NCI-H69 (cell line): ENCODE measurements at places on chromosomes 7 and 10.
A peak's percentile ranks its signal among the peaks of the same experiment; 100 is the strongest.

DNA sequence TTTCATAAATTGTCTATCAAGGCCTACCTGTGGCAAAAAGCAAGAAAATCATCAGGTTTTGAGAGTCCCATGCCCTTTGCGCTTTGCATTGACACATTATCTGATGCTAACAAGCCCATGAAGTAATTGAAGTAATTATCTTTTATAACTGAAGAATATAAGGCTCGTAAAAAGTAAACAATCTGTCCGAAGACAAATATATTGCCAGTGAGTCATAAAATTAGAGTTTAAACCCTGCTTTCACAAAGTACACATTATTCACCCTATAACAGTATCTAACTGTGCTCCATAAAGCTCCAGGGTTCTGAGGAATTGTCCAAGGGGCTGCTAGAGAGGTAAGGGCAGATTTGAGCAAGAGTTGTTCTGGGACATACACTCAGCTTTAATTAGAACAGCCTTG lies 102.3 kb upstream of the PPP1R3A start:
- peak; percentile 95 for DNase-seq

GRCh38 chr7:130566168-130566897 lies 74.4 kb downstream of the MEST start:
- no peak for DNase-seq

DNA sequence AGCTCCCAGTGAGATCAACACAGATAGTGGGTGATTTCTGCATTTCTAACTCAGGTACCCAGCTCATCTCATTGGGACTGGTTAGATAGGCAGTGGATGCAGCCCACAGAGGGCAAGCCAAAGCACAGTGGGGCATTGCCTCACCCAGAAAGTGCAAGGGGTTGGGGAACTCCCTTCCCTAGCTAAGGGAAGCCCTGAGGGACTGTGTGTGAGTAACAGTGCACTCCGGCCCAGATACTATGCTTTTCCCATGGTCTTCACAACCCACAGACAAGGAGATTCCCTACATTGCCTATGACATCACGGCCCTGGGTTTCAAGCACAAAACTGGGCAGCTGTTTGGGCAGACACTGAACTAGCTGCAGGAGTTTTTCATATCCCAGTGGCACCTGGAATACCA lies 62.8 kb downstream of the PPP1R3A start:
- DNase-seq = no peak

- DNase-seq = no peak
Measured at GRCh38 chr7:128948312-128948973, 10.7 kb downstream of the IRF5 start.

DNA sequence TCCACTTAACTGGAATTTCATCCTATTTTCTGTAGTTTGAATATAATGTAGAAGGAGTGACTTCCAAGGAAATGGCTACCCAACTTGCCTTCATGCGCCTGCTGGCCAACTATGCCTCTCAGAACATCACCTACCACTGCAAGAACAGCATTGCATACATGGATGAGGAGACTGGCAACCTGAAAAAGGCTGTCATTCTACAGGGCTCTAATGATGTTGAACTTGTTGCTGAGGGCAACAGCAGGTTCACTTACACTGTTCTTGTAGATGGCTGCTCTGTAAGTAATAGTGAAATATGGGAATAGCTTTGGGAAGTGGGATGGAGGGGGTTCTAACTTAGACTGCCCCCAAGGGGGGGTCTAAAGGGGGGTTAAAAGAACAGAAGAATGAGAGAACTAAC lies 34.5 kb downstream of the COL1A2 start:
- no peak for DNase-seq

DNA sequence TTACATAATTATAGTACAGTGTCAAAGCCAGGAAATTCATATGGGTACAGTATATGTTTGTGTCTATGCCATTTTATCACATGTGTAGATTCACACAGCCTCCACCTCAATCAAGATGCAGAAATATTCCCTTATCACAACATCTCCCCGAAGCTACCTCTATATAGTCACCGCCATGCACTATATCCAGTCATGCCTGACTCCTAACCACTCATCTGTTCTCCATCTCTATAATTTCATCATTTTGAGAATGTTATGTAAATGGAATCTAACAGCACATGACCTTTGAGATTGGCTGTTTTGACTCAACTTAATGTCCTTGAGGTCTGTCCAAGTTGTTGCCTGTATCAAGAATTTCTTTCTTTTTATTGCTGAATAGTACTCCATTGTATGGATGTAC lies 22.3 kb upstream of the SLC25A13 start:
- peak; percentile 43 for DNase-seq

GRCh38 chr7:138838166-138838565 lies 40.2 kb upstream of the ATP6V0A4 start:
- peak; percentile 47 for DNase-seq

GRCh38 chr7:156529956-156530355 lies 110.6 kb upstream of the RNF32 start:
- DNase-seq = no peak

DNA sequence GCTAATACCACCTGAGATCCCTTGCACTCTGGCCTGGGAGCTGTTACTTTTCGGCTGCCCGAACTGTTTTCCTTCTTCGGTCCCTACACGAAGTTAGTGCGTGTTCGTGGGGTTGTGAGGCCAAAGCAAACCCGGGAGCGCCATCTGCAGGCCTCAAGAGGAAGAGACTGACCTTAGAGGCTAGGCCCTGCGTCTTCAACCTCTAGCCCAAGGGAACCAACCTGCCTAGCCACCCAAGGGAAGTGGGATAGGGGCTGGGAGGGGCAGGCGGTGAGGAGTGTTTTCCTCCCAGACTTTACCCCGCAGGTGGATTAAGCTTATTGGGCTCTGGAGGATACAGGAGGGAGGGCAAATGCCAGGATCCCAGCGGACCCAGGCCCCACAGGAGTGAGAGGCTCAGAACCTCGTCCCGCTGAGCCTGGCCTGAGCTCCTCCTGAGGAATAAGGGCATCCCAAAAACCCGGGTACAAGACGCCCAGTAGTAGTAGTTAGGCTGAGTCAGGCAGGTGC lies 1.7 kb upstream of the PAX2 start:
- DNase-seq = peak; percentile 54

DNA sequence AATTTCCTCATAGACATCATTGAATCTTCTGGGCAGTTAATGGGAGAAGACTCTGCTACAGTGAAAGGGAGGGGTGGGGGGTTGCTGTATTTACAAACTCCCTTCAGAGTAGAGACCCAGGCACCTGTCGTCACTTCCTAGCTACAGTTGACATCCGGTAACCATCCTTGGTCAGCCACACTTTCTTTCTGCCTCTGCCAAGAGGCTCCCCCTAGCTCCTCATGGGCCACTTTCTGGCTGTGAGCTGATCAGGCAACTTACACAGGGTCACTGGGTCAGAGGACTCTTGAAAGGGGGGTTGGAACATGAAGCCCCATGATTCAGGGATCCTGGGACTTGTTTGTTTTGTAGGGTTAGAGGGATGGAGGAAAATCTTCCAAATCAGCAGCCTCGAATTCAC lies 1.2 kb downstream of the TECPR1 start:
- peak; percentile 66 for DNase-seq

GRCh38 chr7:88758381-88759229 lies 895 bp upstream of the ZNF804B start:
- DNase-seq = peak; percentile 72

- no peak for DNase-seq
Measured at GRCh38 chr10:73731588-73732375, 12.4 kb upstream of the SEC24C start.

GRCh38 chr7:92904244-92905131 lies 68.1 kb upstream of the CDK6 start:
- DNase-seq = peak; percentile 16

DNA sequence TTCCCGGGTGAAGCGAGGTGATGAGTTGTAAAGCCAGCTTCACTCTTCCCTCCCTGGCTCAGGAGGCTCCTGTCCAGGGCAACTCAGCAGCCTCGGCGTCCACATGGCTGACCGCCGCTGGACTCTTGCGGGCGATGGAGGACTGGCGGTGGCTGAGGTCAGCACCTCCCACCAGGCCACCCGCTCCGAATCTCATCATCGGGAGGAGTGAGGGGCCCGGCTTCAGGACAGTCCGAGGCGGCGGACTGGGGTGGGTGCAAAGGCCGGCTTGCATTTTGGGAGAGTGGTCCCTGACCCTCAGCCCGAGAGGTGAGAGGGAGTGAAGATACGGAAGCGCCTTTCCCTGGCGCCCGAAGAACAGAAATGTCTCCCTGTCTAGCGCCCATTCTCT lies 759 bp downstream of the DNAJB12 start:
- DNase-seq = no peak

DNA sequence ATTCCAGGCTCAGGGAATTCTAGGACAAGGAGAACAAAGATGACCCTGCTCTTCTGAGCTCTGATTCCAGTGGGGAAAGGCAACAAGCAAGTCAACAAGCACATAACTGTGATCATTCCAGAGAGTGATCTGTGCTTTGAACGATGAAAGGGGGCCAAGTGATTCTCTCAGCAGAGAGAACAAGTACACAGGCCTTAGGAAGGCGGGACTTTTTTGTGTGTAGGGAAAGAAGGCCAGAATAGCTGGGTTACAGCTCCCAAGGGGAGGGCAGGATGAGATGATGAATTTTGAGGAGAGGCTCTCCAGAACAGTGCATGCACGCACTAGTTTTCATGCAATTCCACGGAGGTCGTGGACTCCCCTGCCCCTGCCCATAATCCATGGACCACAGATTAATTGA lies 565.2 kb downstream of the SDK1 start:
- DNase-seq = no peak

- DNase-seq = peak; percentile 74
Measured at GRCh38 chr7:107725138-107725740, 18.7 kb upstream of the CBLL1 start.

DNA sequence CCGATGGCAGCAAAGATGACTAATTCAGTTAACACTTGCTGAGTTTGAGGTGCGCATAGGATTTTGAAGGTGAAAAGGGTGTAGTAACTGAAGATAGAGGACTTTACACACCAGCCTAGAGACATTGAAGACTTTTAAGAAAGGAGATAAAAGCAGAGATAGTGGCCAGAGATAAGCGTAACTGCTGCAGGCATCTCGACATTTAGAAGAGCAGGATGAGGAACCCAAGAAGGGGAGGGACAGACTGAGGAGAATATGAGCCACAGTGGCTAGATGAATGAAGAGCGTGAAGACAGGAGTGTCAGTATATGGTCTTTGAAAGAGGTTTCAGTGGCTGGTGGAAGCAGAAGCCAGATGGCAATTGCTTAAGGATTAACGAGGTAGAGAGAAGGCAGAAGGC lies 71.6 kb downstream of the CELF2 start:
- no peak for DNase-seq

- DNase-seq = no peak
Measured at GRCh38 chr10:15472431-15473395, 101.6 kb upstream of the FAM171A1 start.

DNA sequence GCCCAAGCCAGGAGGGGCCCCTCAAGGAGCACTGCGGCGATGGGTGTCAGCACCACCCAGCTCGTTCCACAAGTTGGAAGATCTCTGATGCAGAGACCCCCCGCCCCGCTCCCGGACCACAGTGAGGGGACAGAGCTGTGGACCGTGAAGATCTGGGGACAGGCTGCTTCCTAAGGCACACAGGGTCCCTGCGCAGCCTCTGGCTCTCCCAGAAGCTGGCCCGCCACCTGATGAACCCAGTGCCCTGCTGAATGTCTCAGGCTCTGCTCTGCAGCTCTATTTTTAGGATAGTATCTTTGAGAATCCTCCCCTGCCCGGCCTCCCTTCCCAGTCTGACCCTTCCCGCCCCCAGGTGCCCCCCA lies 29.7 kb downstream of the GBX1 start:
- no peak for DNase-seq

GRCh38 chr7:30925913-30926312 lies 14.3 kb downstream of the AQP1 start:
- DNase-seq = no peak

DNA sequence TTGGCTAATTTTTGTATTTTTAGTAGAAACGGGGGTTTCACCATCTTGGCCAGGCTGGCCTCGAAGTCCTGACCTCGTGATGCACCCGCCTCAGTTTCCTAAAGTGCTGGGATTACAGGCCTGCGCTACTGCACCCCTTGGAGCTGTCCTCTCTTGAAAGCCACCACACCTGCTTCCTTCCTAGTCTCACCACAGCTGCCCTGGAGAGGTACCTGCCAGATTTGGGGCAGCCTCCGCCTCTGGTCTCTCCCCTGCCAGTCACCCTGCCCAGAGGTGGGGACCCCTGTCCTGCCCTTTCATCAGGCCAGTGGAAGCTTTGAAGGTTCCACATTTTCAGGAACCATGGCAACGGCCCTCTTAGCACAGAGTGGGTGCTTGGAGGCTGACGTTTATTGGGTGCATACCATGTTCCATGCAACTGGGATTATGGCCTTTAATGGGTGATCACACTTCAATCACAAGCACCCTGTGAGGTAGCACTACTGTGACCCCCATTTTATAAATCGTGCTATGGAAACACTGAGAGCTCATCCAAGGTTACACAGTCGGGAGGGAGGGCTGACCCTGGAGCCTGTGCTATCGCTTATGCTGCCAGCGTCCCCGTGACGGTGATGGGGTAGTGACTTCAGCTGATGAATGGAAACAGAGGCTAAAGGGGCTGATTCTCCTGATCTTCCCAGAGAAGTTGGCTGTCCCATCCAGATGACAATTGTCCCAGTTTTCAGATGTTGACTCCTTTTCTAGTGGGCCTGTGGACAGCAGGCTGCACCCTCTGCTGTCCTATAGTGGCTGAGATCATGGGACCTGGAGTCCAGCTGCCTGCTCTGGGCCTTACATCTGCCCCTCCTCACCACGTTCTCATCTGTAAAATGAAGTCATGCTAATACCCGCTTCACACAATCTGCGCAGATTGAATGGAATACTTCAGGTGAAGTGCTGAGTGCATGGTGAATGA lies 11.5 kb upstream of the FGFR2 start:
- DNase-seq = no peak

- DNase-seq = peak; percentile 10
Measured at GRCh38 chr7:42972699-42973500, 40.7 kb downstream of the MRPL32 start.

- DNase-seq = no peak
Measured at GRCh38 chr10:69374242-69374641, 42.5 kb downstream of the TACR2 start.

- DNase-seq = no peak
Measured at GRCh38 chr7:1318661-1319060, 86.0 kb downstream of the UNCX start.

DNA sequence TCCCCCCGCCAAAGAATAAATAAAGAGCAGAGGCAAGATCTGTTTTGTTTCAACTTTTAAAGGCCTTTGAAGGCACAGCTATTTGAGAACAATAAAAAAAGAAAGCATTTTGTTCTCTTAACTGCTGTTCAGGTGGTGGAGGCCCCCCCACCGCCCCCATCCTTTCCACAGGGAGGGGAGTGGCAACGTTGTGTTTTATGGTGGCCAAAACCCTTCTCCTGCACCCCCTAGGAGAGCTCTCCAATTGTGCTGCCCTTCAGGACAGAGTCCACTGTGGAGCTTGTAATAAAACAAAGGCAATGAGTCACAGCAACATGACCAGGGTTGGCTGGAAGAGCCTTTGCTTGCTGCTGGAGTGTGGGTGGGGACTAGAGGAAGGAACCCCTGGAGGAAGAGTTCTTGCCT lies 987.9 kb downstream of the KCNMA1 start:
- peak; percentile 25 for DNase-seq
